Stimulated activated CD4-positive, alpha-beta T cell treated with anti-CD3 and anti-CD28 coated beads, Interleukin-2, amount 100 ng/mL, for 4 hours (primary cell): ENCODE measurements at places on chromosomes 6 and 20.
A peak's percentile ranks its signal among the peaks of the same experiment; 100 is the strongest.

- no peak for DNase-seq
Observed at GRCh38 chr6:130610303-130610702, 216.9 kb upstream of the SMLR1 start.

- no peak for DNase-seq
Observed at GRCh38 chr6:90203672-90204071, 93.0 kb downstream of the BACH2 start.

DNA sequence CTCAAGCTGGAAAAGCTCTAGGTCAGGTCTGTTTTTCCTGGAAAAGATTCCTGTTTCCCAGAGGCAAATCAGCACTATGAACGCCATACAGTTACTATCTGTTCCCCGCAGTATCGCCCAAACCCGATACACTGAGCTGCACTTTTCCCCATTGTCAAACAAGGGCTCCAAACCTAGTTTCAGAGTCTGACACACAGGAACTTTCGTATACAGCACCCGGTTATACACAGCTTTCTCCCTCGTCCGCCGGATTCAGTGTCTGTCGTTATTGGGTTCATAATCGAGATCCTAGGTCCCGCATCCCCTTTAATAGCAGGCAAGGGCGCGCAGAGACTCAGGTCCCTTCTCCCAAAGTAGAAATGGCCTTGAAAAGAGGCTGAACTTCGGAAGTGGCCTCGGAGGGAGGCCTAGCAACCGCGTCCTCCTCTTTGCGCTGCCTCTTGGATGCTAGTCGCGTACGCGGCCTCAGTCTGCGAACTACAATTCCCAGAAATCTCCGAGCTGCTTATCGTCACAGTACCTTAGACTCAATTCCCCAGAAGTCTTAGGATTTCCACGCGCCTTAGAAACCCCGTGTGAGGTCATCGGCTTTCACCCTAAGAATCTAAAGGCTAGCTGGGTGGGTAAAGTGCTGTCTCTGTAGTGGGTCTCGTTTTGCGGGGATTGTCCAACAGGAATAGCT, 34.2 kb downstream of the ZNF391 start:
- no peak for DNase-seq

- no peak for DNase-seq
Observed at GRCh38 chr20:17807651-17808050, 107.9 kb downstream of the BANF2 start.

DNA sequence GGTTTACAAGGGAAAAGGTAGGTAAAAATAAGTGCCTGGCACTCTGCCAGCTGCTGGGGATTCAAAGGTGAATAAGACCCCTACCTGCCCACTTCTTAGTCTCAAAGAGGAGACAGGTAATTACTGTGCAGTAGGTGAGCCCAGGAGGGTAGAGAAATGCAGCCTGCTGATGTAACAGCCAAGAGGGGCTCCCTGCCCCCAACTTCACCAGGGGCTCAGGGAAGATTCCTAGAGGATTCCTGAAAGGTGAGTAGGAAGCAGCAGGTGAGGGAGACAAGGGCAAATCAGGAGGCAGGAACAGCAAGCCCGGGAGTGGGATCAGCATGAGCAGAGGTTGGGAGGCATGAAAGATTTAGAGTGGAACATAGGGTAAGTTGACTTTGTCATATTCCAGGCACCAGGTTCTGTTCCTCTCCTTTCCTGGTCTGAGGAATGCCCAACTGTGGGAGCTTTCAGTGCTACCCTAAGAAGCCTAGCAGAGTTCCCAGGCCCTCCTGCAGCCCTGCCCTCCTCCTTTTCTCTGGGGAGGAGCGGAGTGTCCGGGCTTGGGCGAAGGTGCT, 258.1 kb downstream of the LRFN2 start:
- DNase-seq = no peak

DNA sequence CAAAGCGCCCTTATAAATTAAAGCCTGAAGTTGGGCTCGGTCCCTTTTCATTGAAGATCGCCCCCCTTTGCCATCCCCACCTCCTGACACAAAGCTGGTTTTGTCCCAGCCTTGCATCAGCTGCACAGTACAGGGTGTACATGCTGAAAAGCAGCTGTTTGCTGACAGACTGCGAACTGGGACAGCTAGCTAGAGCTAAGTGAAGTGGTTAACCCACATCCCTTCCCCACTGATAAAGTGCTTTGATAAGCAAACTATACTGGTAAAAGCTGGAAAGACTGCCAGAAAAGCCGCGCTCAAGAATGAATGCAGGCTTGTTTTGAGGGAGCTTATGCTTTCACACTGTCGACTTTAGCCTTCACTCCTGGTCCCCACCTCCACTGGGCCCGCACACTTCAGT, 207.3 kb downstream of the GMDS start:
- no peak for DNase-seq

DNA sequence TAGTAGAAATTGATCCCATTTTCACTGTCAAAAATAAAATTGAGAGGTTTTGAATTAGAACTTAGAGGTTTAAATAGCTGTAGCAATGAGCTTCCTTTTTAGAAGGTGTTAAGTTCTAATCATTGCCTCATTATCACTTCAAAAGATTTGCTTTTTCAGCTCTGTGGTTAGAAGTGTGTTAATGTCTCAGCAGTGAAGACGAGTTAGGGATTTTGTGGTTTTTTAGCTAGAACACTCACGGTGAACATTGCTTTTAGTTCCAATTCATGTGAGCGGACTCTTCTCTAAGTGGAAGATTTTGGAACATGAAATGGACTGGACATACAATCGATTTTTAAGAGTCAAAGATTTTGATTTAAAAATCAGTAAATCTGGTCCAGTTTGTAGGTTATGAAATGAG, 12.7 kb upstream of the IFNGR1 start:
- no peak for DNase-seq

DNA sequence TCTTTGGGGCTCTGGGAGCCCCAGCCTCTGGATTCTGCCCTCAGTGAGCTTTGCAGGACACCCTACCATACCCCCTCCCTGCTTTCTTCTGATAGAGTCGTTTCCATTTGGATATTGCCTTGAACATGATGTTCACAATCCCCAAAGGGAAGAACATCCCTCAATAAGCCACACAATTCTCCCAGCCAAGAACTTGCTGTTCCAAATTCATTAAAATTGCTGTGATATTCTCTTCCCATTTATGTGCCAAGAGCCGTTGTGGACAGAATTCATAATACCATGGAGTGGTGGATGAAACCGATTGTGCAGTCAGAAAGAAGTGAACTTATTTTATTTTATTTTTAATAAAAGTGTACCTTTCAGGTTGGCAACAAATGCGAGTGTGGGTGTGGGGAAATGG, 95.8 kb downstream of the DHX35 start:
- DNase-seq = no peak

GRCh38 chr6:134802426-134803058, 147.4 kb downstream of the ALDH8A1 start:
- no peak for DNase-seq

- no peak for DNase-seq
Observed at GRCh38 chr6:131059486-131059885, 3.6 kb downstream of the EPB41L2 start.

DNA sequence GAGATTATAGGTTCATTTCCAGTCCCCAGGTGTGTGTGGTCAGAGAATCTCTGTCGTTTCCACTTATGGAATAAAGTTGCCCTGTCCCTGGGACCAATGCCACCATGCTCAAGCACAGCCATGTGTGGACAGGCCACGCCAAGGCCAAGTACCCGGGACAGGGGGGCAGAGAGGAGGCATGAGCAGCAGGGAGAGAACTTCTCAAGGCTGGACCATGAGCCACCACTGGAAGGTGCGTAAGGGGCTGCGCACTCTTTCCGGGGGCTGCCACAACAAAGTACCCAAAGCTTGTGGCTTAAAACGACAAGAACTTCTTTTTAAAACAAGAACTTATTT, 209.2 kb upstream of the KCNQ5 start:
- DNase-seq = no peak

- no peak for DNase-seq
Observed at GRCh38 chr6:16698997-16699868, 62.0 kb downstream of the ATXN1 start.

DNA sequence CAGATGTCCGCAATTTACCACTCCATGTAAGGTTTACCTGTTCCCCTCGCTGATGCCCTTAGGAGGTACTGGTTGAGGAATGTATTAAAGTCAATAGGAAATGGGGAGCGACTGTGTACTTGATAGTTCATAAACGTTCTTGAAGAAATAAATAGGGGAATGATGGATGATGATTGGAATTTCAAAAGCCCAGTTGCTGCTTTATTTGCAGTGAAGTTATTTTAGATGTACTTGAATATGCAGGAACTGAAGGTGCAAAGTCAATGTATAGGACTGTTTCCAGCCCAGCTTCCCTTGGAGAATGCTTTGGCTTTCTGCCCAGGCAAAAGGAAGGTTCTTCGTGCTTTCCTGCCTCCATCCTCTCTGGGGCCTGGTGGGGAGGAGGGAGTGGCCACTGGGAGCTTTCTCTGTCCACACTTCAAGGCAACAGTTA, 19.8 kb downstream of the ADGRF5 start:
- DNase-seq = no peak

GRCh38 chr20:15205719-15206118, 868.3 kb upstream of the FLRT3 start:
- no peak for DNase-seq

- no peak for DNase-seq
Observed at GRCh38 chr20:58342104-58342945, 32.8 kb downstream of the RAB22A start.

DNA sequence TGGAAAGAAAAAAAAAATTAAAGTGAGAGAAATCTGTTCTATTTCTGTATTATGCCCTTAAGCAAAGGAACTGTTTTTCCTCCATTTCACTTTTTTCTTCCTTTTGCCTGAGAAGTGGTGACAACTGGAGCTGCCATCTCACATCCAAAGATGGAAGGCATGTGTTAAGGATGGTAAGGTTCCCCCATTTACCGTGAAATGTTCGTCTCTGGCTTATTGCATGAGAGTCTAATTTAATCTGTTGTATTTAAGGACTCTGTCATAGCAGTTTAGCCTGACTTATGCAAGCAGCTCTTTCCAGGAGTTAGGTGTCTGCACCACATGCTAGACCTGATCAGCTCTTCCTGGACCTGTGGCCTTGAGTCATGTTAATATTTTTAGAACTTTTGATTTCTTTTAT, 389.5 kb upstream of the MAP3K7 start:
- no peak for DNase-seq

DNA sequence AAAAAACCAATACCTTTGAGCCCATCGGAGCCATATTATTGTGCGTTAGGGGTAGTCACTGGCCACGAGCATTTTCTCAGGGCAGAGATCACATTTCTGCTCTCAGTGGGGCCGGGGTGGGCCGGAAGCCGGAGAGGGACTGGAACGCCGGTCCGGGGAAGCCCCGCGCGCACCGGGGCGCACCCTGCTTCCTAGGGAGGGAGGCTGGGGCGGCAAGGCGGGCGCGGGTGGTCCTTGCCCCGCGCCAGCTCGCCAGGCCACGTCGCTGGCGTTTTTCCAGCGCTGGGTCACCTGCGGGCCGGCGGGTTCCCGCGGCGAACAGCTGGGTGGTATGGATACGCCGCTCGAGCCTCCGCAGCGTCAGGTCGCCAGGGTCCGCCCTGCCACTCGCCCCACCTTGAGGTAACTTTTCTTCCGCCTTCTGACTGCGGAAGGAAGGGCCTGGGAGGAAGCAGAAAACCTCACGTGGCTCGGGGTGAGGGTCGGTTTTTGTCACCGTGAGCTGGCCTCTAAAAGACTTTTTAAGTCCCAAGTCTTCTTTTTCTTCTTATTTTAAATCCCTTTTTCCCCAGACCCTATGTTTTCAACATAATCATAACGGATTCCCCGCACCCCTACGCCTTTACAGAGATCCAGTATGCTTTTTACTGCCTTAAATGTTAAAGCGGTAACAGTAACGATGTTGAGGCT, 2.7 kb upstream of the EEF1A1 start:
- peak; percentile 69 for DNase-seq

GRCh38 chr6:12371641-12372146, 81.5 kb downstream of the EDN1 start:
- DNase-seq = no peak

DNA sequence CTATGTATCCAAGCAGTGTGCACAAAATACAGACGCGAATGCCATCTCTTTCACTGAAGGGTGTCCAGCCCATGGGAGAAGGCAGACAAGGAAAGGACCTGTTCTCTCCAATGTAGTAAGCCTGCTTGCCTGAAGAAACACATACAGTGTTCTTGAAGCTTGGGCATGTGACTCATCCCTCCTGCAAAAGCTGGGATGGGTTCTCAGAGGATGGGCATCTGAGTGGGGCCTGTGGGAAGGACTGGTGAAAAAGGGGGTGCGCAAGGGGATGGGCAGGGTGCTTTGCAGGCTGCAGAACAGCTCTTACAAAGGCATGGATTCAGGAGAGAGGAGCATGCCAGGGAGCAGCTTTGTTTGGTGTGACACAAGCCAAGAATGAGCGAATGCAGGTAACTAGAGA, 128.1 kb downstream of the FYN start:
- DNase-seq = no peak

GRCh38 chr20:53149148-53149889, 177.2 kb downstream of the TSHZ2 start:
- no peak for DNase-seq

- no peak for DNase-seq
Observed at GRCh38 chr6:51893366-51893765, 194.0 kb downstream of the PKHD1 start.

DNA sequence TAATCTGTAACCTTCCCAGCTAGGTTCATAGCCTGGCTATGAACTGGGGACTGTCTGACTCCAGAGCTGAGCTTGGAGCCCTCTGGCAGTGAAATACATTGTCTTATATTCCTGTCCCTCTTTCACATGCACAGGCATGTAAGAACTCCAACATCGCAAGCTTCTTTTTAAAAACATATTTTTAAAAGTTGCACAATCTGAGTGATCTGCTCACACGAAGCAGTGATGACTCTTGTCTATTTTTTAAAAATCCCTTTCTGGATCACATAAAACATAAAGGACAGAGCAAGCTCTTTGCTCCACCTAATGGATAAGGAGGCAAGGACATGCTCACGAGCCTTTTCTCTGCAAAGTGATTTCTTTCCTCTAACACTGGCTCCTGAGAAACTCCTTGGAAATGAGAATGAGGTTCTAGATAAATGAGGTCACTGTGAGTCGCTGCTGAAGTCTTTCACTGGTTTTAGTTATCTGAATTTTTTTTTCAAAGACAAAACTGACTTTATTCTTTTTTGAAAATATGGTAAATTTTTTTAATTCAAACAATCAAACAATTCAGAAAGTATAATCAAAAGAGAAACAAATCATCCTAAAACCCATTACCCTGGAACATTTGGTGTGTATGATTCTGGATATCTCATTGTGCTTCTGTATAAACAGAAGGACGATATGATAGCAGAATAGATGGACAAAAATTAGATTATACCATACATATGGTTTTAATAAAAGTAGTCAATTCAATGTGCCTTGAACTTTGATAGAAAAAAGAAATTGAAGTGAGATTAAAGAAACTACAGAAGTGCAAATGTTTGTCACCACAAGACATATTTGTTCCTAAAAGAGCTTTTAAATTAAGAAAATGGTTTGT, 30.8 kb downstream of the IL20RA start:
- no peak for DNase-seq
